GDM1 (cell line): ENCODE measurements at places on chromosomes 2 and 18.

GRCh38 chr18:50816419-50817166 lies 3.2 kb downstream of the MRO start:
- DNase-seq, result no peak

DNA sequence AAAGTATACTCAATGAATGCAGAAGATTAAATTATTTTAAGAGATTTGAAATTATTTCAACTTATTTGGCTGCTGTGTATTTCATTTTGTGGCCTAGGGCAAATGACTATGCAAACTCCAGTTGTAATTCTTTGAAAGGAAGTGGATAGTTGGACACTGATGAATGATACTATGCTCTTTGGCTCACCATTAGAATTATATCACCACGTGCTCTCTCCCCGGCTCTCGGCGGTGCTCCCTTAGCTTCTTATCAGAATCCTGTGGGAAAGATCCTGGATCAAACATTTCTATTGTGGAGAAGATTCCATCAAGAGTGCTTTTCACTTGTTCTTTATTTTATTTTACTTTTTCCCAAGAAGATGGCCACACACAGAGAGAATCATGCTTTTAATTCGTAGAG lies 55.2 kb downstream of the ADCYAP1 start:
- DNase-seq, result no peak

- no peak for DNase-seq
Measured at GRCh38 chr2:1686784-1687105, 57.6 kb downstream of the PXDN start.

DNA sequence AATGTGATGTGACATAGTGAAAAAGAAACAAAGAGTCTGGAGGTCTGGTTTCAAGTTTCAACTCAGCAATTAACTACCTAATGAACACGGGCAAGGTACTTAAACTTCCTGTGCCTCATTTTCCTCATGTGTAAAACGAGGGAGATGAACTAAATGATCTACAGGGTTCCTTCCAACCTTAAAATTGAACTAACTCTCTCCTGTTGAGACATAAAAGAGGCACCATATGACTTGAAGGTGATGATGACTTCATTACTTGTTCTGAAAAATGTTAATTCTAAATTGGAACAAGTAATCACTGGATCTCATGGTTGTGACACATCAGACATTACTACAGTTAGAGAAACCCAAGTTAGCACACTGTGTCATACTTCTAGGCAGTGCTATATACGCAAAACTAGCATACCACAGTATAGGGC lies 8.9 kb upstream of the REL start:
- DNase-seq, result no peak

DNA sequence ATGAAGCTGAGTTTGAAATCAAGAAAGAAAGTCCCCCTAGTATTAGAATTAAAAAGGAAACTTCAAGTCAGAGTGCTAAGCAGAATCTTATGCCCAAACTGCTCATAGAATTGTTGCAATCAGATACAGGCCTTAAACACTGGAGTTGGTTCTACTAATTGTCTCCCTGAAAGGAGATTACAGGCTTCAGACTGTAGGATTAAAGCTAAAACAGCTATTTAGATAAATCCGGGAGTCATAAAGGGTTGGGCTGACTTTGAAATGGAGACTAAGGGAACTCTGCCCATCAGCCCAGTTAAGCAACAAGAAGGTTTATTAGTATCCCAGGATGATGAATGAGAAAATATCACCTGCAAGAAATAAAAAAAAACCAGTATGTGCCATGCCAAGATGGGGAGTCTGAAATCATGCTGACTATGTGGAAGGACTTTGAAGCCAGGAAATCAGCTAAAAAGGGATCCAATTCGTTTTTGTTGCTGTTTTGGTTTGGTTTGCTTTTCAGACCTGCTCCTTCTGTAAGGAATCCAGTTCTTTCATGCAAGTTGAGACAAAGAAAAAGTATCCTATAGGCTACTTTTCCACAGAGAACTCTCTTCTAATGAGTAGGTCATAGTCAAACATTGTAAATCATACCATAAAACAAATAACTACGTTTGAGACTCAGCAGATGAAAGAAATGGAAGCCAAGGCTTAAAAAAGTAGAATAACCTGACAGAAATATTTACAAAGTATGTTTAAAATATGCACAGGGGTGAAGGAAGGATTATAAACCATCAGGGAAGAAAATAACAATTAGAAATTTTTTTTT lies 37.6 kb upstream of the MSTN start:
- no peak for DNase-seq

DNA sequence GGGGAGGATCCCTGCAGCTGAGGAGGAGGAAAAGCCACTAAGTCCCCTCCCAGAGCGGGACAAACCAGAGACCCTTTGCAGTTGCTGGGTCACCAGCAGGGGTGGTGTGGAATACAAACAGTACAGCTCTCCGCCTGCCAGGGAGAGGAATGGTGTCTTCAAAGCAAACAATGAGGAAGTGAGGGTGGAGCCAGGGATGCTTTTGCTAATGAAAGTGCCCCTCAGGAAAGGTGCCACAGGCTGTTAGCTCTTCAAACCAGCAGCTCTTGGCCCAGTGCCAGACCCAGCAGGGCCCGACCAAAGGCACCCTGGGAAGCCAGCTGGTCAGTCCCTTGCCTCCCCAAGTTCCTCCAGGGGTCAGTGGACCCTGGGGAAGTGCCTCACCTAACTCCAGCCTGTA lies 102.8 kb downstream of the HIBCH start:
- DNase-seq, result no peak

DNA sequence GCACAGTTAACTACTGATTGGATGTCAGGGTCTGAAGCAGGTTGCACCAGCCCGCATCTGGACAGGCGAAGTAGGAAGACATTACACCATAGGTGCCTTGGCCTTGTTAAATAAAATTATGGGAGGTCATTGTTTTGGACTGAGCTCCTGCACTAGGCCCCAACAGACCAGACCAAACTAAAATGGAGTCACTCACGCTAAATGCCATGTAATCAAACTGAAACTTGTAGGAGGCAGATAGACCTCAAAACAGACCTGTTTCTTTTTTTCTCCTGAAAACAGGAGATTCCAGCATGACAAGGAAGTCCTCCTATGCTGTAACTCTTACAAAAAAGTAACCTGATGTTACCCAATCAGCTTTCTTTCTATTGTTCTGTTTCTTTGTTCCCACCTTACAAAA lies 15.5 kb upstream of the NFU1 start:
- no peak for DNase-seq

DNA sequence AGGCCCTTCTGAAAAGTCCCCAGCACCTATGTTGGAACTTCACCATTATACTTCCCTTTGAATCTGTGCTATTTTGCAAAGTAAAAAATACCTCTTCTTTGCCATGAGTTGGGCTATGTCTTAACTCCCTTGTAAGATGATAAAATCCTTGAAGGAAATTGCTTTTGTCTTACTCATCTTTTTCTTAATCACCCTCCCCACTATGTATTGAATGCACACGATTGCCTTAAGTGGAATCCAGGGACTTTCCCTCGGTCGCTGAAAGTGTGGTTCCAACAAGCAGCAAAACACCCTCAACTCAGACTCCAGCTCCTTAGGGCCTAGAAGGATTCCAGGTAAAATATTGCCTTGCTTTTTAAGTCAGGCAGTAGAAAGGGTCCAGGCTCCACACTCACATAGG lies 173.2 kb upstream of the ARL4C start:
- DNase-seq, result no peak

- DNase-seq, result peak; percentile 5
Measured at GRCh38 chr2:171432969-171433762, 624 bp downstream of the METTL8 start.

DNA sequence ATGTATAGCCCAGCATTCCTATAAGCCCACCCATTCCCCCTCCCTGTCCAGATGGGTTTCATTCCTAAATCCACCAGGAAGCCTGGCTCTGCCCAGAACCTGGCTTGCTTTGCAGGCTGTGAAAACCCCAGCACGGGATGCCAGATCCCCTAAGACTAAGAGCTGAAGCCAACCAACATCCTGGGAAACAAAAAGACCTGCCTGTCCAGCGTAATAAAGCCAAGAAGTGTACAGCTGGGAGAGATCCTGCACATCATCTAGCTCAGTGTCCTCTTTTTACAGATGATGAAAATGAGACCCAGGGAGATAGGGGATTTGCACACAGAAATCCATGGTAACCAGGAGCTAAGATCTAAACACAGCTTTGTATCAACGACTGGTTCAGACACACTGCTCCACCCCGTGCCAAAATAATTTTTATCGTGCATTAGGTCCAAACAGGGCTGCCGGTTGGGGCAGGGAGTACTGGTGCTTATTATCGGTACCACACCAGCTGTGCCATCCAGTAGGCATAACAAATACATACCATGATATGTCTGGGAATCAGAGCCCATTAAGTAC lies 2.9 kb downstream of the RND3 start:
- DNase-seq, result no peak

- DNase-seq, result no peak
Measured at GRCh38 chr18:62682371-62682770, 33.0 kb upstream of the PHLPP1 start.

- peak; percentile 69 for DNase-seq
Measured at GRCh38 chr2:85551698-85552678, 9.3 kb downstream of the GGCX start.

- DNase-seq, result no peak
Measured at GRCh38 chr18:79384834-79385233, 10.9 kb upstream of the NFATC1 start.

DNA sequence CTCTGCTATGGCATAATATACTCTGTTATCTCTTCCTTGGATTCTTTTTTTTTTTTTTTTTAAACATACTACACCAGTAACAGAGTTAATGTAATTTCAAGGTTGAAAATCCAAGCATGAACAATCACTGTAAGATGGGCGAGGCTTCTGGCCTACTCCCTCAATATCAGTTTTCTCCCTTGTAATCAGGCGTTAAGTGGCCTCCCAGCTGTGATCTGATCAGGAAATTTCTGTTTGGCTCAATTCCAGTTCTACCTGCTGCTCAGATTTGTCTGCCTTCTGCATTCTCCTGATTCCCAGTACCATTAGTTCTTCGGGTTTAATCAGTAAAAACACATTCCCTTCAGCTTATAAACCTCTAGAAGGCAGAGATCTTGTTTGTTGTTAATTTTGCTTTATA lies 18.6 kb downstream of the PRKD3 start:
- no peak for DNase-seq

DNA sequence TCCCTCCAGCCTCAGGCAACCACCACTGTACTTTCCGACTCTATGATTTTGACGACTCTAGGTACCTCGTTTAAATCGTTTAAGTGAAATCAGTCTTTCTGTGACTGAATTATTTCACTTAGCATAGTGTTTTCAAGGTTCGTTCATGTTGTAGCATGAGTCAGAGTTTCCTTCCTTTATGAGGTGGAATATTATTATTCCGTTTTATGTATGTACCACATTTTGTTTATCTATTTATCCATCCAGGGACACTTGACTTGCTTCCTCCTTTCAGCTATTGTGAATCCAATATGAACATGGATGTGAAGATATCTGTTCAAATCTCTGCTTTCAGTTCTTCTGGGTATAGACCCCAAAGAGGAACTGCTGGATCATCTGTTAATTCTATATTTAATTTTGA lies 19.1 kb downstream of the IL1R2 start:
- DNase-seq, result no peak

- DNase-seq, result no peak
Measured at GRCh38 chr2:174752403-174753037, 11.8 kb downstream of the CHRNA1 start.
